T-helper 2 cell treated with Interferon-gamma antibody and Interleukin-4, amounts not matched to agents 5 μg/mL and 100 μg/mL, for 36 hours (primary cell): ENCODE measurements at places on chromosomes 12 and 14.

GRCh38 chr12:76714415-76714814 lies 49.5 kb upstream of the ZDHHC17 start:
- no peaks in the 10 kb centered on the region for H3K4me1 ChIP-seq
- no peak for DNase-seq
- no peak overlapping the region for H3K27ac ChIP-seq
- no peaks in the 10 kb centered on the region for H3K27me3 ChIP-seq

GRCh38 chr12:22283508-22283907 lies 51.0 kb downstream of the ST8SIA1 start:
- H3K27ac ChIP-seq: no peak overlapping the region
- H3K27me3 ChIP-seq: peaks cover 4% of the 10 kb centered on the region
- H3K4me1 ChIP-seq: peaks cover 7% of the 10 kb centered on the region

GRCh38 chr12:93547778-93548177 lies 24.7 kb upstream of the SOCS2 start:
- H3K4me1 ChIP-seq: no peaks in the 10 kb centered on the region
- no peak overlapping the region for H3K4me3 ChIP-seq
- H3K27me3 ChIP-seq: no peaks in the 10 kb centered on the region
- peaks cover 7% of the 10 kb centered on the region for H3K36me3 ChIP-seq
- no peak for DNase-seq

DNA sequence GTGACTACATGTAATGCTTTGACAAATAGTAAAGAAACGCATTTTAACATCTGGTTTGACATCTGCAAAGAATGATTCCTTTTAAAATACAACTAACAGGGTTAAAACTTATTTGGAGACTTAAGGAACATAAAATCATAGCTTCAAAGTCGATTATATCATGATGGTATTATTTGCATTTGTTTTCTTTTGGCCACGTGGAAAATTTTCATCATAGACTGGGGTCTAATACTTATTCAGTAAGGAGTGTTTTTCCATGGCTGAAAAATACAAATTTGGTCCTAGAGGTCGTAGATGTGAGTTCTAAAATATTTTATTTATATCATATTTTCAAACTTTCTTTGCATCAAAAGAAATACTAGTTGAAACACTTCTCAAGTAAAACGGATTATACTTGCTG lies 31.5 kb upstream of the LMNTD1 start:
- no peak overlapping the region for H3K27ac ChIP-seq
- H3K36me3 ChIP-seq: no peaks in the 10 kb centered on the region
- no peaks in the 10 kb centered on the region for H3K27me3 ChIP-seq
- no peak for DNase-seq

- H3K4me3 ChIP-seq: no peak overlapping the region
- no peaks in the 10 kb centered on the region for H3K27me3 ChIP-seq
- H3K36me3 ChIP-seq: no peaks in the 10 kb centered on the region
Measured at GRCh38 chr14:71566276-71566675, 366.0 kb upstream of the RGS6 start.

DNA sequence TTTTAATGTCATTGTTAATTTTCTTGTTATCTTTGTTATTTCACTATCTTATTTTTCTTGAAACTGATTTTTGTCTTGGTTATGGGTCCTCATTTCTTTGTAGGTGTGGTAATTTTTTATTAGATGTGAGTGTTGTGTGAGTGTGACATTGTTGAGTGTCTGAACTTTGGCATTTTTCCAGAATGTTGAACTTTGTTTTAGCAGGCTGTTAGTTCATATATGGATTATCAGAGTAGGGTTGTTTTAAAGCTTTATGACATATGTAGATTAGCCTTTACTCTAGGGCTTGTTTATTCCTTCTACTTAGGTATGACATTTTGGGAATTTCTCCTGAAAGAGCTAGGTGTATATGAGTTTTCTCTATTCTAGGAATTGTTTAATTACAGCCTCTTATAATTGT lies 103.9 kb downstream of the ARID2 start:
- DNase-seq: no peak
- H3K4me3 ChIP-seq: no peak overlapping the region
- H3K27ac ChIP-seq: no peak overlapping the region
- no peaks in the 10 kb centered on the region for H3K27me3 ChIP-seq
- H3K36me3 ChIP-seq: peaks cover 57% of the 10 kb centered on the region

- H3K27ac ChIP-seq: no peak overlapping the region
- H3K4me1 ChIP-seq: peaks cover 35% of the 10 kb centered on the region
- no peaks in the 10 kb centered on the region for H3K27me3 ChIP-seq
- DNase-seq: no peak
- H3K36me3 ChIP-seq: peaks cover 25% of the 10 kb centered on the region
- no peak overlapping the region for H3K4me3 ChIP-seq
Measured at GRCh38 chr12:6925239-6925539, 2.6 kb upstream of the ATN1 start.

DNA sequence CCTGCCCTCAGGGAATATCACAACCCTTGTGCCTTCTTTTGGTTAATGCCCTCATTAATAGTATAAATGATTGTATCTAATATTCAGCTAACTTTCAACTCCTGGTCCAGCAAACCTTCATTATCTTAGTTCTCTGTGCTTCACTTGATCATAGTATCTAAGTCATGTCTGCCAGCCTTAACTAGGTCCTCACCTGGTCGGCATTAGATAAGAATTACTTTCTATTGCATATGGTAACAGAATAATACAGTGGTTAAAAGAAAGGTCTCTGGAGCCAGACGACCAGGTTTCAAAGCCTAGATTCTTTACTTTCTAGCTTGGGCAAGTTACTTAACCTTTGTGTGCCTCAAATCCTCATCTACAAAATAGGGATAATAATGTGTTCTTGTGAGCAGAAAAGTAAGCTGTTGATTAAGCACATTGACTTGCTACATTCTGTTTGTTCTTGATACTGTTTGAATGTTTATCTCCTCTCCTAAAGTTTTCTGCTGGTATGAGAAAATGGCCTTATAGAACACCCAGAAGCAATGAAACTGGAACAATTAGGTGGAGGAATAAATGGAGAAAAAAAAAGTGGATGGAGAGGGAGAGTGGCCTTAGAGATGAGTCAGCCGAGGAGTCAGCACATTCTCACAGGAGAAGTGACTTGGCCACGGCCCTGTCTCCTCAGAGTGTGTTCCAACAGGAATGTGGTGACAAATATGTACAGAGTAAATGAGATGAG lies 176.1 kb downstream of the SLC25A21 start:
- no peaks in the 10 kb centered on the region for H3K36me3 ChIP-seq
- H3K4me1 ChIP-seq: no peaks in the 10 kb centered on the region
- H3K27me3 ChIP-seq: no peaks in the 10 kb centered on the region
- no peak overlapping the region for H3K4me3 ChIP-seq
- DNase-seq: no peak
- H3K27ac ChIP-seq: no peak overlapping the region

DNA sequence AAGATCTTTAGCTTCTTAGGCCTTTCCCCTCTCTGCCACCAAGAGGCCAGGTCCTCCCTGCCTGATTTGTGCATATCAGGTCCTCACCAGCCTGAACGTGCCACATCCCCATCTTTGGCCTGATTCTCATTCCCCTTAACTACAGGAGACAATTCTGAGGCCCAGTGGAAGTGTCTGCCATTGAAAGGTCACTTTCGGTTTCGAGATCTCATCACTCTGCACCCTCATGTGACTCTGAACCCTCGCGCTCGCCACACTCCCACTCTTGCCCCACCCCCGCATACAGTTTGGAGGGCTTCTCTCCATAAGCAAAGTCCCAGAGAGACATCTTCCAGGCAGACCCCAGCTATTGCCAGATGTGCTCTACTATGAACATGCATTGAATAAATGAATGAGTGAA lies 189.0 kb downstream of the NTF3 start:
- H3K27ac ChIP-seq: no peak overlapping the region
- no peaks in the 10 kb centered on the region for H3K4me1 ChIP-seq
- no peak for DNase-seq
- H3K4me3 ChIP-seq: no peak overlapping the region
- H3K27me3 ChIP-seq: no peaks in the 10 kb centered on the region

GRCh38 chr12:95882873-95883272 lies 24.1 kb downstream of the SNRPF start:
- no peaks in the 10 kb centered on the region for H3K4me1 ChIP-seq
- H3K27me3 ChIP-seq: no peaks in the 10 kb centered on the region
- no peaks in the 10 kb centered on the region for H3K36me3 ChIP-seq
- DNase-seq: no peak
- H3K27ac ChIP-seq: no peak overlapping the region

GRCh38 chr12:68727776-68728175 lies 18.2 kb upstream of the SLC35E3 start:
- no peaks in the 10 kb centered on the region for H3K4me1 ChIP-seq
- H3K36me3 ChIP-seq: peaks cover 28% of the 10 kb centered on the region
- no peak overlapping the region for H3K27ac ChIP-seq
- DNase-seq: no peak

DNA sequence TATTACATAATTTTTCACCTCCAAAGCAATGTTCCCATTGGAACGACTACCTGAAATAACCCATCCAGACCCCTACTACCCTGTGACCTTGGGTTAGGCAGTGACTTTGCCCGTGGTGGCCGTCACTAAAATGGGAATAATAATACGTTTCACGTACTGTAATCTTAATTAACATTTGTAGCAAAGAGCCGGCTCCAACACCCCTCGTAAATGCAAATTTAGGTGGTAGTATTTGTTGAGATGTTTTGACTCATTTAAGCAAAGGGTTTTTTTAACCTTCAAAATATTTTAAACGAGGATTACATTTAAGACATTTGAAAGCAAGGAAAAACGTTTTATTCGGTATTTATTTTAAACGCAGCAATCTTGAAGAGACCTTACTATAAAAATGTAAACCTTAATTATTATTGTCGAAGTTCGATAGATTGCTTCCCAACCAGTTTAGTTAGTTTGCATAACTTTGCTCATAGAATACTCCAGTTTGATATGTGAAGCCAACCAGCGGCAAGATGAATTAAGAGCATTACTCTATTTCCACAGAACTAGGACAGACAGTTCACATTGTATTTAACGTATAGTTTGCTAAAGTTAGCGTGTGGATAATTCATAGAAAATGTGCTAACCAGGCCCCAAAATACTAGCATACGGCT lies 1.4 kb upstream of the ARID2 start:
- no peak for DNase-seq
- no peaks in the 10 kb centered on the region for H3K27me3 ChIP-seq
- peak overlapping the region; percentile 97 for H3K4me3 ChIP-seq
- H3K4me1 ChIP-seq: peaks cover 17% of the 10 kb centered on the region

DNA sequence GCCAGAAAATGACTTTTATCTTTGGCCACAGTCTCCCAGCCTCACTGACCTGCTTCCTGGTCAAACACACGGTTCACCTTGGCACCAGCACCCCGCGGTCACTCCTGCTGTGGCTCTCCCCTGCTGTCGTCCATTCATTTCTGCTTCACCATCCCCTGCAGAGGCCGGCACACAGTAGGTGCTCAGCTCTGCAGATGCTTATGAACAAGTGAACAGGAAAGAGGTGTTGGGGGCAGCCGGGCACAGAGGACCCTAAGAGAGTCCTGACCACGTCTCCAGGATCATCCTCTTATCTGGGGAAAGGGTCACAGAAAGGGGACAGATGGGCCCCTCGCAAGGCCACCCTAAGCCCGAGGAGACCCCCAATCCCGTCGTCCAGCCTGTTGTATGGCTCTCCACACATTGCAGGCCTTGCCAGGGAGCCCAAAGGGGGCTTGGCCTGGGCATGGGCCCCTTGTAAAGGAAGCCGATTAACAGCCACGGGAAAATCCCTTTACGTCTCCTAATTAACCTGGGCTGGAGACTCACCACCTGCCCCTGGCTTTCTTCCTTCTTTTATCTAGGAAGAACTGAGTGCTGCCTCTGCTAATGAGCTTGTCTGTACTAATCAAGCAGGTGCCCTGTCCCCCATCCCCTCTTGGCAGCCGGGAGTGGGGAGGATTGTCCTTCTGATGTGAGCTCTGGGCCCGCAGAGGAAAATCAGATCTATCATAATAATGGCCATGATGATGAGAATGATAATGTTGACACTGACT lies 119.2 kb downstream of the AACS start:
- no peak overlapping the region for H3K27ac ChIP-seq
- no peak overlapping the region for H3K4me3 ChIP-seq
- H3K4me1 ChIP-seq: peaks cover 7% of the 10 kb centered on the region
- no peaks in the 10 kb centered on the region for H3K36me3 ChIP-seq

DNA sequence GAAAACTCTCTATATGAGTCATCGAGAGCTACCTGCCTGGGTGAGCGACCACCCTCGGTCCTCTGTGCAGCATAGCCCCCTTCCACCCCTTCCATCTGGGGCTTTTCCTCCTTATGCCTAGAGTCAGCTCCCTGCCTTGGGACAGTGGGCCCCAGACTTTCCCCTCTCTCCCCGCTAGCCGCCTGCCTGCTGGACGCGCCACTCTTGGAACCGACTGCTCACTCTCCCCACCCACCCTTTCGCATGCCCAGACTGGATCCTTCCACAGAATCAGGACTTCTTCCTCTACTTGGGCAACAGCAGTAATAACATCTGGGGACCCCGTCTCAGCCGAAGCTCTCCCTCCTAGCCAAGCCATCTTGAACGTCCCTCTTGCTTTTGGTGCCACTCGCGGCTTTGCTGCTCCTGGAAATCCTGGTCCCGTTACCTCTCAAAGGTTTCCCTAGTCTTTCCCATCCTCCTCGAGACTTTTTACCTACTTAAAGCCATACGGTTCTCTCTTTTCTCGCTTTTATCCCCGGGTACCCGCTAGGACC lies 671 bp downstream of the ESYT1 start:
- peak overlapping the region; percentile 91 for H3K27ac ChIP-seq
- peaks cover 56% of the 10 kb centered on the region for H3K36me3 ChIP-seq
- no peak for DNase-seq
- H3K4me3 ChIP-seq: peak overlapping the region; percentile 94

- H3K4me1 ChIP-seq: no peaks in the 10 kb centered on the region
- H3K27me3 ChIP-seq: peaks cover 2% of the 10 kb centered on the region
- no peaks in the 10 kb centered on the region for H3K36me3 ChIP-seq
Measured at GRCh38 chr12:117844114-117844830, 124.5 kb downstream of the KSR2 start.

DNA sequence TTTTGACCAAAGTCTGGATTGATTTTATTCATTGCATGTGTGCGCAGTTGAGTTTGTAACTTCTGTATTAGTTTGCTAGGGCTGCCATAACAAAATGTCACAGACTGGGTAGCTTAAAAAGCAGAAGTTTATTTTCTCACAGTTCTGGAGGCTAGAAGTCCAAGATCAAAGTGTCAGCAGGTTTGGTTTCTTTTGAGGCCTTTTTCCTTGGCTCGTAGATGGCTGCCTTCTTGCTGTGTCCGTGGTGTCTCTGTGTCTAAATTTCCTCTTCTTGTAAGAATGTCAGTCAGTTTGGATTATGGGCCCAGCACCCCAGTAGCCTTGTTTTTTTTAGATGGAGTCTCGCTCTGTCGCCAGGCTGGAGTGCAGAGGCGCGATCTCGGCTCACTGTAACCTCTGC lies 11.8 kb downstream of the DNM1L start:
- H3K4me1 ChIP-seq: peaks cover 38% of the 10 kb centered on the region
- H3K27me3 ChIP-seq: no peaks in the 10 kb centered on the region
- H3K27ac ChIP-seq: no peak overlapping the region
- peaks cover 32% of the 10 kb centered on the region for H3K36me3 ChIP-seq
